Epithelial cell of esophagus (primary cell): ENCODE measurements at places on chromosomes 5 and 9.

DNA sequence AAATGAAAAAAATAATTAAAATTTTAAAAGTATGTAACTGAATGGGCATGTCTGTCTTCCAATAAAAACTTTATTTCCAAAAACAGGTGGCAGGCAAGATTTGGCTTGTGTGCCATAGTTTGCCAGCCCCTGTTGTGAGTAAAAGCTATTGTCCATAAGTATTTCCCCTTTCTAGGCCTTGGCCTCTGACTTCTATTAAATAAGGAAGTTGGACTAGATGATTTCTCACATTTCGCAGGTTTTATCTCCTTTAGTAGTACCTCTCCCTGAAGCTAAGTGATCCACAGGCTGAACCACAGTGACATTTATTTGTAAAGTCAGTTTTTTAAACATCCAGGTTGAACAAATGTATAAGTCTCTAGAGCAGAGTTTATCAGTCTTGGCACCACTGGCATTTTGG lies 41.3 kb downstream of the RECK start:
- DNase-seq: no peak

- DNase-seq: no peak
These were observed 976.1 kb upstream of the NUDT12 start for GRCh38 chr5:104538734-104539133.

DNA sequence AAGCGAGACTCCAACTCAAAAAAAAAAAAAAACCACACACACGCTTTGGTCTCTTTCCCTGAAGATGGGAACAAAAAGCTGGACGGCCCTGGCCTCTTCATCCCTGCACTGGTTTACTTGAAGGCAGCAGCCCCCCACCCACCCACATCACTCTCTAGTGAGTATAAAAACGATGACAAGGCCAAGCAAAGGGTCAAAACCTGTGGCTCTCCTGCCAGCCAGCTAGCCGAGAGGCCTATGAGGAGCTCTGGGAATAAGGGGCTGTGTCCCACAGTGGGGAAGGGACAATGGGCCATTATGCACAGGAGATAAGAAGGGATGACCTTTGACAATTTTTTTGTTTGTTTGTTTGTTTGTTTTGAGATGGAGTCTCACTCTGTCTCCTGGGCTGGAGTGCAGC lies 13.1 kb downstream of the QRFP start:
- DNase-seq: no peak

DNA sequence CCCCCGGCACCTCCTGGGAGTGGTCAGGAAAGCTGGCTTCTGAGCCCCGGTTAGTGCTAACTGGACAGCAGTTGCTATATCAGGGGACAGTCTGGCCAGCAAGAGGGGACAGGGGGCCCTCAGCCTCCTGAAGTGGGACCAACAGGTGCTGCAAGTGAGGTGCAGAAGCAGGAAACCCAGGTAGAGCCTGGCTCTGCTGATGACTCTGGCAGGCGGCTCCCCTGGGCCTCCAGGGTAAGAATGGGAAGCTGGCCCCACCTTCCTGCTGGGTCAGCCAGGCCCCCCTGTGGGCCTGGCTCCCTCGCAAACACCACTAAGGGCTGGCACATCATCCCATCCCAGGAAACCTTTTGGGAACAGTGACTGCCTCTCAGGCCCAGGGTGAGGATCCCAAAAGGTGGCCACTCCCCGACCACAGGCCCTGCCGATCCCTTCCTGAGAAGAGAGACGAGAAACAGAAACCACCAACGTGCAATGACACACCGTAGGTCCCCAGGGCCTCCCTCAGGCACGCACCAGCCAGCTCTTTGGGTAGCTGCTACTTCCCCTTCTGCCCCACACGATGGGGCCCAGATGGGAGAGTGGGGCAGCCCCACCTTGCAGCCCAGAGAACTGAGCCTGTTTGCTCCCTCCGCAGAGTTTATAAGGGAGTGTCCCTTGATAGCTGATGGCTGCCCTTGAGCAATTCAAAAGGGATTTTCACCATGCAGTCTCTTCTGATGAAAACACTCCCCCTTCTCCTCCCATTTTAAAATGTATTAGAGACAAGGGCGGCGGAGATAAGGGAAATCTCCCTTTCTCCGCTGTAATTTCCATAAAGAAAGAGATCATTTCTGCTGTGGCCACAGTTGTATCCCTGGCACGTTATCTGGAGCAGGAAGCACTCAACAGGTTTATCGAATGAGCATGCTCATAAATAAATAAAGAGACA lies 76.8 kb downstream of the STK10 start:
- peak; percentile 56 for DNase-seq

- DNase-seq: no peak
These were observed 79.8 kb upstream of the KLF9 start for GRCh38 chr9:70494221-70494620.
